RWPE2 (cell line): ENCODE measurements at places on chromosomes 11 and 22.

- DNase-seq: no peak
Measured at GRCh38 chr22:36977947-36978660, 41.1 kb downstream of the TST start.

DNA sequence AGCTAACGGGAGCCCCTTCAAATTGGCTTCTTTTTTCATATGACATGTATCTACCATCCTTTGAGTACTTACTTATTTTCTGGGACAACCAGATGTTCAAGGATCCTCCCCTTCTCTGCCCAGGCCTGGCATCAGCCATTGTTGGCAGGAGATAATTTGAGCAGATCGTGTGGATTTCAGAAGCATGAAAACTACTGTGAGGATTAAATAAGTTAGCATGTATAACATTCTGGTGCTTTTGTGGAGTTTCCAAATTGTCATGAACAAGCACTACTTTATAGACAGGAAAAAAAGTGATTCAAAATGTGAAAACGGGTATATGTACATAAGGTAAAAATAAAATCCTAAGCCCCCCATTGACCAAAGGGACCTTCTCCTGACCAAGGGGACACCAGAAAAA is 2.1 kb upstream of the NADSYN1 start:
- DNase-seq: no peak

DNA sequence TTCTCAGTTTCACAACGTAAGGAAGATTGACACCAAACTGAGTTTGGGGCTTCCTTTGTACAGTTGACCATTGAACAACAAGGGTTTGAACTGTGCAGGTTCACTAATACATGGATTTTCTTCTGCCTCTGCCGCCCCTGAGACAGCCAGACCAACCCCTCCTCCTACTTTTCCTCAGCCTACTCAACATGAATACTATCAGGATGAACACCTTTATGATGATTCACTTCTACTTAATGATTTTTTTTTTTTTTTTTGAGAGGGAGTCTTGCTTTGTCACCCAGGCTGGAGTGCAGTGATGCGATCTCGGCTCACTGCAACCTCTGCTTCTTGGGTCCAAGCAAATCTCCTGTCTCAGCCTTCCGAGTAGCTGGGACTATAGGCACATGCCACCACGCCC is 14.6 kb downstream of the RBM4 start:
- DNase-seq: no peak

- DNase-seq: no peak
Measured at GRCh38 chr22:37223965-37224551, 11.8 kb upstream of the SSTR3 start.

- DNase-seq: no peak
Measured at GRCh38 chr11:35964841-35965240, 21.0 kb downstream of the LDLRAD3 start.

DNA sequence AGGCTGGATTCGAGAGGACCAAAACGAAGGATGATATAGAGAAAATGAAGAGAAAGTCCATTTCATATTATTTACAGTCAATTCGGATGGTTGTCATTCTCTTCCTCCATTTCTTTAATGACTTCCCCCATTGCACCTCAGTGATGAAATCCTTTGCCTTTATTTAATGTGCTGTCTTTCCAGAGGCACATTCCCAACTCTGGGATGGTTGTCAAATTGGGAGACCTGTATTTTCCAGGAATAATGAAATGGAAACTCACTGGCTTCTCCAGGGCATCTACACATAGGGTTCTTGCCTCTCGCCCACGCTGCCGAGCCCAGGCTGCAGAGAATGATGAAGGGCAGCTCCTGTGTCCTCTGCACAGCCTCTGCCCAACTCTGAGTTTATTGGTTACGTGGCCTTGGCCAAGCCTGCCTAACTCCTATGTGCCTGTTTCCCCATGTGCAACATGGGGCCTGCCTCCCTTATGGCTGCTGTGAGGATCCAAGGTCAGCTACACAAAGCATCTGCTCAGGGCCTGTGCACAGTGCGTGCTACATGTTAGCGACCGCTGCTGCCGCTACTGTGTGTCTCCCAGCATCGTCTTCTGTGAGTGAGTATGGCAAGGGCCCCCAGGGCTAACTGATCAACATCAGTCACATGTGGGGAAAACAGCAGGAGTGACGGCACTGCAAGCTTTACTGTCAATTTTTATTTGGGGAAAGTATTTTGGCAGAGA is 81.5 kb upstream of the BID start:
- DNase-seq: no peak

GRCh38 chr22:20061481-20061861 is 18.6 kb upstream of the DGCR8 start:
- peak; percentile 94 for DNase-seq

DNA sequence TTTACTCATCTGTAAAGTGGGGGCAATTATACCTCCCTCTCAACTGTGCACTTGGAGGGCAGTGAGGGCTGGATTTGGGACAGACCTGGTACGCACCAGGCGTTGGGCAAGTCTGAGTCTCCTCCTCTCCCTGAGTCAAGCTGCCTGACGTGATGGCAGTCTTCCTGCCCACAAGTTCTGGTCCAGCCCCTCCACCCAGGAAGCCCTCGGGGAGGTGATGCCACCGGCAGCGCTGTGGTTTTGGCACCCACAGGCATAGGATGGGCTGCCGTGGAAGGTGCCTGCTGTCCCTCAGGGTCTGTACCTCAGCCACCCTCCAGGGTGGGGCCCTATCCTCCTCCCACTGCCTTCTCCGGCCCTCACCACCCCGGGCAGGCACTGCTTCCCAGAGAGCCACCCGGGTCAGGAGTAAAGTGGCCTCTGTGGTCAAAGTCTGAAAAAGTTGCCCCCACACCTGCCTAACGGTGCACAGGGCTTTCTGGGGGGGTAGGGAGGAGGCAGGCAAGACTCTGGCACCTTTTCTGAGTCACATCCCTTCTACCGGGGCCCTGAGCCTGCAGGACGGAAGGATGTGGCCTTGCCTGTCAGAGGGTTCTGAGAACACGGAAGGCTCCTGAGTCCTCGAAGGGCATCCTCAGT is 6.5 kb upstream of the APOBEC3H start:
- DNase-seq: peak; percentile 90

DNA sequence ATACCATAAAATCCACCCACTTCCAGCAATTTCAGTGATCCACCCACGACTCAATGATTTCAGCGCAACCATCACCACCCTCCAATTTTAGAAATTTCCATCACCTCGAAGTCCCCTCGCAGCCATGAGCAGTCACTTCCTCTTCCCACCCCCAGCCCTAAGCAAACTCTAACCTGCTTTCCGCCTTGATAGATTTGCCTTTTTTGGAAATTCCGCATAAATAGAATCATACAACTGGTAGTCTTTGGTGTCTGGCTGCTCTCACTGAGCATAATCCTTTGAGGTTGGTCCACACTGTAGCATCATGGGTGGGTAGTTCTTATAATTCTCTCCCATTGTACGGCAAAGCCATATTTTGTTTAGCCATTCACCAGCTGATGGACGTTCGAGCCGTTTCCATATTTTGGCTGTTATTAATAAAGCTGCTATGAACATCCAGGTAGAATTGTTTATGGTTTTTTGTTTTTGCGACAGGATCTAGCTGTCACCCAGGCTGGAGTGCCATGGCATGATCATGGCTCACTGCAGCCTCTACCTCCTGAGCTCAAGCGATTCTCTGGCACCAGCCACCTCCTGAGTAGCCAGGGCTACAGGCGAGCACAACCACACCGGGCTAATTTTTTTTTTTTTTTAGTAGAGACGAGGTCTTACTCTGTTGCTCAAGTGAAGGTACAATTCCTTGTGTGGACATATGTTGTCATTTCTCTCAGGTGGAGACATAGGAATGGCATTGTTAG is 16.0 kb downstream of the PIM3 start:
- no peak for DNase-seq

DNA sequence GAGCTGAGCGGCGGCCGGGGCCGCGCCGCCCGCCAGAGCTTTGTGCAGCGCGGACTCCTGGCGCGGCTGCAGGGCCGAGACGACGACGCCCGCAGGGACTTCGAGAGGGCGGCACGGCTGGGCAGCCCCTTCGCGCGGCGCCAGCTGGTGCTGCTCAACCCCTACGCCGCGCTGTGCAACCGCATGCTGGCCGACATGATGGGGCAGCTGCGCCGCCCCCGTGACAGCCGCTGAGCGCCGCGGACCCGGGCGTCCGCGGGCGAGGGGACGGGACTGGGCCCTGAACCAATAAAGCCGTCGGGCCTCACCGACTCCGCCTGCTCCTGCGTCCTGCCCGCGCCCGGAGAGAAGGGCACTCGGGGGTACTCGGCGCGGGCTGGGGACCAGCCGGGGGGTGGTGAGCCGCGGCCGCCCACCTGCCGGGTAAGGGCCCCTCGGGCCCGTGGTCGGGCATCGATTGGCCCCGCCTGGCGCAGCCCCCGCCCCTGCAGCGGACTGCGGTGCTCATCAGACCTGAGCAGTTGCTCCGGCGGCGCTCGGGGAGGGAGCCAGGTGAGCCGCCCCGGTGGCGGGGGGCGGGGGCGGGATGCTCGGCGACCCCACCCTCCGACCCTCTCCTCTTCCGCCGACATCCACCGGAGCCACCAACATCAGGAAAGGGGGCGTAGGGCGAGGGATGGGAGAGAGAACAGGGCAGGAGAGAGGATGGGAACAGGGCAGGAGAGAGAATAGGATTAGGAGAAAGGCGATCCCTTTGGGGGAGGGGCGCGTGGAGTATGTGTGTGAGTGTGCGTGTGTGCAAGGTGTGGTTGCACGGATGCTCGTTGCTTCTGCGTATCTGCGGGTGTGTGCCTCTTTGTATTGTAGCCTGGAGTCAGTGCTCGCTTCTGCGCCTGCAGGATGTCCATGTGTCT is at the start of gene TMEM25:
Gene TMEM25 (plus strand): TSS at position 510 of the 914 bp plus-strand sequence. CDS start 610 bp downstream, outside the sequence.
- peak; percentile 76 for DNase-seq

GRCh38 chr22:29121124-29121523 is 48.3 kb downstream of the KREMEN1 start:
- DNase-seq: no peak

DNA sequence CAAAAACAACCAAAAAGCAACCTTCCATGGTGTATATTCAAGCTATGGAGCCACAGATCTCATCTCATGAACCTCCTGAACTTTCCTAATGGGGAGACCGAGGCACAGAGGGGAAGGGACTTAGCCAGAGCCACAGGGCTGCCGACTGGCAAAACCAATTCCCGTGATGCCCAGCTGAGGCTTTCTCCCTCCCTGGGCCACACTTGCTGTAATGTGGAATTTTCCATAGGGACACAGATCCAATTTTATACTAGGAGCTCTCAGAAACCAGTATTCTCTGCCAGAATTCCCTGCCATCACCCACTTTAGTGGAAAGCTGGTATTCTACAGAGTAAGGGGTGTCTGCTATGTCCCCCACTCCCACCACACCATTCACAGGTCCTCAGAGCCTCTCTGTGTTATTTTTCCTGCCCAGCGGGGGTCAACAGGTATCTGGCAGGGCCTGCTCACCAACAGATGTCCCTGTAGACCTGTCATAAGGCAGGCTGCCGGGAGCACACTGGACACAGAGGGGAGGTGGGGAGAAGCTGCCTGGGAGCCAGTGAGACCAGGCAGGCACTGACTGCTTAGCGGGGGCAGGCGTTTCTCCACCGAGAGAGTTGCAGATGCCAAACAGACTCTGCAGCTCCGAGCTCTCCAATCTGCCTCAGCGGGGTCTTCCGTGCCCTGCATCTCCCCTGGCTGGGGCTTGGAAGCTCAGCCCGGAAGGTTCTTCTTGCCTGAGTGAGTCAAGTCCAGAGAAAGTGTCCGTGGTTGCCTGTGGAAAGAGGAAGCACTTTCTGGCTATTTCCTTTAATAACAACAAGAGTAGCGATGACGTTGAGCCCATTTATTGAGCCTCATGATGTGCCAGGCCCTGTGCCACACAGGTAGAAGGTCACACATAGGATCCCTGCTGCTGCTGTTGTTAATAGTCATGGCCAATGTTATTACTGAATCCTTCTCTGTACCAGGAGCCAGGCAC is 26.3 kb downstream of the RPS6KA4 start:
- DNase-seq: no peak

GRCh38 chr11:3060436-3061025 is 3.3 kb upstream of the CARS1 start:
- DNase-seq: no peak

DNA sequence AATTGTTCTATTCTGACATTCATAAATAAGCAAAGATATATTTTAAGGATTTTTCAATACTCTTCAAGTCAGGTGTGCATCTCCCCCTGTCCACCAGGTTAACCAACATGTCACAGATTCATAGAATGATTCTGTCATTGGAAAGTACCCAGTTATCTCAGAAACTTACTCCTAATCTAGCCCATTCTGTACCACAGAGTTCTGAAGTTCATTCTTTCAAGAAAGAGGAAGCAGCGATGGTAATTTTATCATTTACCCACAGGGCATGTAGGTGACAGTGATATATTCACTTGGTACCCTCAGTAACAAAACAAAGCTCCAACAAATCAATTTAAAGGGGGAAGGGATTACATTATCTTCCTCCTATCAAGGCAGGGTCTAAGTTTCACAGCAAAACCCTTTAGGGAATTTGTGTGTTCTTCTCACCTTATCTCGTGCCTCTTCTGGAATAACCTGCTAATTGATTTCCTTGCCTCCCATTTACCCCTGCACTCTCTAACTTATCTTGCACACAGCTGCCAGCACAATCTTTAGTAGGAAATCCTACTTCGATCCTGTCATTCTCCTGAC is 19.0 kb upstream of the MPPED2 start:
- DNase-seq: no peak

DNA sequence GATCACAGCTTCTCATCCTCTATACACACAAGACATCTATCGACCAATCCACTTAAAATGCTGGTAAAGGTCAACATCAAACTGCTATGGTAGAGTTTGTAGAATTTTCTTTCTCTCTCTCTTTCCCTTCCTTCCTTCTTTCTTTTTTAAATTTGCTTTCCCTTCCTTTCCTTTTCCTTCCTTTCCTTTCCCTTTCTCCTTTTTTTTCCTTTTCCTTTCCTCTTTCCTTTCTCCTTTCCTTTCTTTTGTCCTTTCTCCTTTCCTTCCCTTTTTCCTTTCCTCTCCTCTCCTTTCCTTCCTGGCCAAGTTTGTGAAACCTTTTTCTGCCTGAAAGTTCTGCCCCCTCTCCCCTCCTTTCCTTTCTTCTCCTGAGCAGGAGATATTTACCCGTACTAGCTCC is 3.1 kb downstream of the C11orf97 start:
- no peak for DNase-seq

DNA sequence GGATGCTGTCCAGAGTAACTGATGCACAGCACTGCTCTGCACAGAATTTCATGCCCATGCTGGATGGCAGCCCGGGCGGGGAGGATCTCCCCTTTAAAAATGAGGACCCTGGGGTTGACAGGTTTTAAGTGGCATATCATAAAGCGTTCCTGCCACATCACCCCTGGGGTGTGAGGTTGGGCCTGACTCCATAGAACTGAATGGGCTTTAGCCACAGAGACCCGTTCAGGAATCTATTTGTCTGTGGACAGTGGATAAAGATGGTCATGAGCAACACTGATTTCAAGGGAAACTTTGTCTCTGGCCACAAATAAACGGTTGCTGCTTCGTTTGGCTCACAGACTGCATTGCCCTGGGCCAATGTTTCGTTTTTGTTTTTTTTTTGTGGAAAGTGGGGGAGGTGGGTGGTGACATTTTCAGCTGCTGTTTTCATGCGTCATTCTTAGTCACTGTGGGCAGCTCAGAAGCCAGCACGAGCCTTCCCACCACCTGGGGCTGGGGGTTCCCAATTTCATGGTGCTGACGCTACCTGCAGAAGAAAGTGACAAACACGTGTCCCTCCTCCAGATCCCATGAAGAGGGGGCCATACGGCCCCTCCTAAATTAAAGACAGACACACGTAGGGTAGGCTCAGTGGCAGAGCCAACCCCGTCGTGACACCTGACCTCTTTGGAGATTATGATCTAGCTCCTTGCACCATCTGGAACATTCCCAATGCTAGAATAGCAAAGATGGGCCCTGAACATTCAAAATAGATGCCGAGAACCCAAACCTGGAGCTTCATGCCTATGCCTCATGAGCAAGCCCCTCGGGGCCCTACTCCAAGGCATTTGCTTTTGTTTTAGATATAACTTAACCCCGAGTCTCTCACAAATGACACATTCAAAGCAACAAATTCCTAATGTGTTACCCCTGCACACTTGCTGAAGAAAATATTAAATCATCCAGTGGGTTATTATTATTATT is 54.8 kb upstream of the PHF21B start:
- no peak for DNase-seq
